ENCODE measurements at places on chromosomes 4 and X. TPM values are rescaled to one million over a fixed set of nuclear protein-coding genes. Genes with fewer than 3 reads are reported as not detected.

DNA sequence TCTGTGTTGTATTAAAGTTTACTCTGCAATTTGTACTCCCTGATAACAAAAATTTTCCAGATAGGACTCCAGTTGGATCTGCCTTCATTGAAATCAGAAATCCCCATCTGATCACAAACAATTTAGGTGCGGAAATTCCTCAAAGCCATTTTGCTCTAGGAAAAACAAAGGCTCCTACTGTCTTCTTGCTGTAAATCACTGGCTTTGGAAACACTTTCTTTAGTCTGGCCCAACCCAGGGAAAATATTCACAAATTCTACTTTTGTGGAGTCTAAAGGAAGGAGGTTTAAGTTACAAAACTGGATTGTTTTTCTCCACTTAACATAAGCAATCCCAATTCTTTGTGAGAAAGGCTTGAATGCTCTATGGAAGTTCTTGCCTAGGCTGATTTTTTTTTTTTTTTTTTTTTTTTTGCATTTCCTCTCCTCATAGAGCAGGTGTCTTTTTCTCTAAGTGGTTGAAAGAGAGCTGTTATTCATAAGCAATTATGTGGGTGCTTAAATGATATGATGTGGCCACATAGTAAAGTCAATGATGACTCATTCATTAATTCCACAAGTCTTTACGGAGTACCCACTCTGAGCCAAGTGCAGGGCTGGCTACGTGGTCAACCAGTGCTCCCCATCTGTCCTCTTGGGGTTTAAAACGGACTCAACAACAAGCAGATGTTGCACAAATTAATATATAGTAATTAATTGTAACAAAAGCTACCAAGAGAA, 261.4 kb downstream of the LDB2 start:
- no peak for DNase-seq

The CT45A2 gene
- not detected for total RNA-seq

The TET2 gene
- total RNA-seq: 18.0 TPM

The SOWAHB gene
- total RNA-seq: 2.9 TPM

The BRS3 gene
- not detected for total RNA-seq

The IL21 gene
- total RNA-seq: not detected
